Adrenal gland (tissue), 19 donors: ENCODE measurements at places on chromosomes 5 and 9. TPM values are rescaled to one million over a fixed set of nuclear protein-coding genes. Genes with fewer than 3 reads are reported as not detected.

The CDH6 gene
- 0.42 TPM for total RNA-seq

The CD72 gene
- 5.1 TPM for total RNA-seq

DNA sequence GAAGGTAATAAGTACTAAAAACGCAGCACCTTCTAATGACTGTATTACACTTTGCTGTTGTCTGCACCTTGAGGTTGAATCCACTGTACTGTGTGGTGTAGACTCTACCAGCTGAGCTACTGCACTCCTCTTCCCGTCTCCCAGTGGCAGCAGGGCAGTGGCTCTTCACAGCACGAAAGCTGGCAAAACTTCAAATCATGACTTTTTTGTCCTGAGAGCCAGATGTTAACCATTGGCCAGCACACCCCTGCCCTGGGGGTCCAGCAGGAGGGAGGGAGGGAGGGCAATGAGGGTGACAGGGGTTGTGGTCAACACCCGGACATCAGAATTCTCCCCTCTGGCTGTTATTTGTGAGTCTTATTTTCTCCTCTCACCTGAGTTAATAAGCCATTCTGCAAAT, 11.8 kb downstream of the SHC3 start:
- H3K27me3 ChIP-seq: no peaks in the 10 kb centered on the region
- no peaks in the 10 kb centered on the region for H3K36me3 ChIP-seq

The CRHBP gene
- 40.1 TPM for total RNA-seq

- H3K4me1 ChIP-seq: no peaks in the 10 kb centered on the region
- H3K27me3 ChIP-seq: no peaks in the 10 kb centered on the region
- no peak overlapping the region for H3K4me3 ChIP-seq
- no peak for DNase-seq
- H3K27ac ChIP-seq: no peak overlapping the region
- no peaks in the 10 kb centered on the region for H3K36me3 ChIP-seq
These were observed 61.7 kb downstream of the GLRA1 start for GRCh38 chr5:151862811-151863472.
